ENCODE measurements at places on chromosomes 1 and 21. TPM values are rescaled to one million over a fixed set of nuclear protein-coding genes. Genes with fewer than 3 reads are reported as not detected.
A peak's percentile ranks its signal among the peaks of the same experiment; 100 is the strongest.

DNA sequence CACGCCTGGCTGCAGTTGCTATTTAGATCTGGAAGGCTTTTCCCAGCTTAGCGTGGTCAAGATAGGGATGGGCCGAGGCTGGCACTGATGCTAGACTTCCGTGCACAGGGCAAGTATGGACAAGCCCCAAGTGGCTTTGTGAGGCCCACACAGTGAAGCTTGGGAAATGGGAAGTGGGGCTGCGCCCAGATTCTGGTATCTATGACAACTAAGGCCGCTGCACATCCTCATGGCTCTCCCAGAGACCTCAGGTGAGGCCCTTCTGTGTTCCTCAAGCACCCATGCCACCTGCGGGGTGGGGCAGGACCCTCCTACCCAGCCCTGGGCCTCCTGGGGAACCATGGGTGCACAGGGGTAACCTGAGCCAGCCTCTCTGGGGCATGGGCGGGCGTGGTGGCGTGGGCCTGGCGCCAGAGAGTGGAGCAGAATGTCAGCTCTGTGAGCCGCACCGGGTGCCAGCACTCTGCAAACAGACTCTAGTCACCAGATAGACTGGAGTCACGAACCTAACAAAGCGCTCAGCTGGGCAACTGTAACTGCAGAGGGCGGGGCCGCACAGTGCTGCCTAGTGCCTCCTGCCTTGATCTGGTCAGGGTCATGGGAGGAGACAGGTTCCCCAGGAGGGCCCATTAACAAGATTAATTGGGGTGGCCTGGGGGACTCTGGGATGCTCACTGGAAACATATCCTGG, 46.4 kb downstream of the ELF3 start:
- DNase-seq, result peak; percentile 93

DNA sequence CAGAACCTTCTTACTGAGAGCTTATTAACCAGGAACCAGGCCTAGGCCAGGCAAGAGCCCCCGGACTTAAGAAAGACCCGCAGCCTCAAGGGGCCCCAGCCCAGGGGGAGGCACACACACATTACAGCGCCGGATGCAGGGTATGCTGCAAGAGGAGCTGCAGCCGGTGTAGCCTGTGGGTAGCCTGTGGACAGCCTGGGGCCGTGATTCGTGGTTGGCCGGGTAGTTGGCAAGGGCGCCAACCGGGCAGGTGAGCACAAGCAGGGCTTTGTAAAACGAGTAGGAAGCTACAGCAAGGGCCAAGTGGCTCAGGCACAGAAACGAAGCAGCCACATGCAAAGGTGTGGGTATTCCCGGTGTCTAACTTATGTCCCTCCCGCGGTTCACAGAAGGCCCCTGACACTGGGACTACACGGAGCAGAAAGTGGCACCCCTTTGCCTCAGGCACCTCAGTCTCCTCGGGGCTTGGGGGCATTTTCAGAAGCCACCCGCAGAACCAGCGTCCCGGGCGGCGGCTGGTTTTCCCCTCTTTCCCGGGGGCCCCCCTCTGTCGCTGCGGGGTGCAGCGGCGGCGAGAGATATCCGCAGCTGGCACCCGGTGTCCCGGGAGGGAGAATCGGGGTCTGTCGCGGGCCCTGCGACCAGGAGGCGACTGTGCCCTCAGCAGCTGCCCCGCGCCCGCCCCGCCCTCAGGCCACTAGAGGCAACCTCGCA, 40.8 kb downstream of the KIAA1614 start:
- peak; percentile 67 for DNase-seq

The HLX gene
- 5.0 TPM for total RNA-seq

GRCh38 chr1:10591010-10591409, 116.3 kb downstream of the PEX14 start:
- DNase-seq, result no peak

DNA sequence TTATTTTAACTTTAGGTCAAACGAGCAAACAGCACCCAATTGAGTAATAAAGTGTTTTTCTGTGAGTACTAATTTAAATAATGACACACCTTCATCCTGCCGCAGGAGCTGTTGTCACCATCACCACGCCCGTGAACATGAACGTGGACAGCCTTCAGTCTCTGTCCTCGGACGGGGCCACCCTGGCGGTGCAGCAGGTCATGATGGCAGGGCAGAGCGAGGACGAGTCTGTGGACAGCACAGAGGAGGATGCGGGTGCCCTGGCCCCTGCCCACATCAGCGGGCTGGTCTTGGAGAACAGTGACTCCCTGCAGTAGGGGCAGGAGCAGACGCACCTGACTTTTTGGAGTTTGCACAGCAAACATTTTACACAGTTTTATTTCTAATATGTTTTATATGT, 45.9 kb downstream of the CBS start:
- DNase-seq, result no peak

DNA sequence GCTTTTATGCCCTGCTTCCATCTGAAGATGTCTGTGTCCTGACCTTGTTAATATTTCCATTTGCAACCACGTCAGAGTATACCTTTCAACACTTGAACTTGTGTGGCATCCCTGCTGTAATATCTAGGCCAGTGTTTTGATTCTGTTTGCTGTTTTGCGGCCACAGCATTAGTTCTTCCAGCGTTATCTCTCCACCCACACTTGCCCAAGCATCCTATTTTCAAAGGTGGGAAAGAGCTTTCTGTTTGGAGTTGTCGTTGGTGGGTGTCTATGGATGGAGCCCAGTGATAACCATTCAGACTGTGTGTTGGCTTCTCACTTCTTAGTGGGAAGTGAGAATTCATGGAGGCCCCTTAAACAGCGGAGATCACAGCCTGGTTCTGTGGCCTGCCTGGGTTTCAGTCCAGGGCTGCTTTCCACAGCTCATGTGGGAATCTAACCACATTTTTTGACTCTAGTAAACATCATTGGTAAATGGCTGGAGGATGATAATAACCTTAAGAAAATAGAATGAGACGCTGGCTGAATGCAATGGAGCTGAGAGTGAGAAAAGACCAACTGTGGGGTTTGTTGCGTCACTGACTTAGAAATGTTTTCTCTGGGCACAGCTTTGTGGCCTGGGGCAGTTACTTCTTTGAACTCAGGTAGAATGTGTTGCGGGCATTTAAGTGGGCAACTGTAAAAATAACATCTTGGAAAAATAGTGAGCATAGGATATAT, 7.6 kb downstream of the TENT5C start:
- DNase-seq, result peak; percentile 14

GRCh38 chr1:232319518-232320210, 310.3 kb downstream of the SIPA1L2 start:
- DNase-seq, result no peak

- no peak for DNase-seq
Measured at GRCh38 chr1:162861101-162861500, at the start of gene CCDC190. CCDC190 (minus strand) TSS chr1:162861175; CDS start chr1:162859646, 1,529 bp downstream.

The PRKACB gene
- total RNA-seq, result 25.2 TPM

The LRRC47 gene
- total RNA-seq, result 34.2 TPM

The FOXO6 gene
- total RNA-seq, result 1.3 TPM

DNA sequence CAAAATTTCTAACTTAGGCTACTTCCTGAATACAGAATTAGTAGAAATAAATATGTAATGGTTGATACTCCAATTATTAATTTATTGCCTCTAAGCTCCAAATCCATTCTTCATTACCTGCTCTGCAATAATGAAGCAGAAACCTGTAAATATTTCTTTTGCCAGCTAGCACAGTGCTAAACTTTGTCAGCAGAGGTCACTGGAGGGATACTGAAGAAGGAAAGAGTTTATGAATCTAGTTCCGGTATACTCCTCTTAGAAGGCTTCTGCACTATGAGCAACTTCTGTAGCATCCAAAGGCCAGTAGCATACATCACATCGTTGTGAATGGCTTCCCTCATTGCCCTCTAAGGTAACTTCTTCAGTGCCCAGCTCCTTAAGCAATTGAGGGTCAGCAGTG, 81.0 kb upstream of the LHX8 start:
- no peak for DNase-seq

DNA sequence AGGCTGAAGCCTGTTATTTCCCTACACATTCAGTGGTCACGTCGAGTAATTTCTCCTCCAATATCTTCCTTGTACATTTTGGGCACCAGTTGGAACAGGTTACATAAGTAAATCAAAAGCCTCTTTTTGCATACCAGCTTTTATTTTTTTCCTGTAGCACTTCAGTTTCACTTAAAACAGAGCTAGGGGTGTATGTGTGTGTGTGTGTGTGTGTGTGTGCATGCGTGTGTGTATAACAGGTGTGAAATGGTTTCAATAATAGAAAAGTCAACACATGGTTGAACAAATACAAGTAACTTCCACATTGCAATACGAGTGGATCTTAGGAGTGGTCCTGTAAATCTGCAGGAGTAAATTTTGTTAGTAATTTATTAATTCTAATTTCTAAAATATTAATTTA, 3.0 kb upstream of the MAN1A2 start:
- no peak for DNase-seq

Data from breast epithelium (tissue), 4 donors.